Left kidney (tissue), 8 donors: ENCODE measurements at places on chromosomes 12 and 14. TPM values are rescaled to one million over a fixed set of nuclear protein-coding genes. Genes with fewer than 3 reads are reported as not detected.

Gene CTSG
- 0.27 TPM for polyA plus RNA-seq

GRCh38 chr12:77388445-77389265 is 323.3 kb upstream of the E2F7 start:
- no peak for DNase-seq

DNA sequence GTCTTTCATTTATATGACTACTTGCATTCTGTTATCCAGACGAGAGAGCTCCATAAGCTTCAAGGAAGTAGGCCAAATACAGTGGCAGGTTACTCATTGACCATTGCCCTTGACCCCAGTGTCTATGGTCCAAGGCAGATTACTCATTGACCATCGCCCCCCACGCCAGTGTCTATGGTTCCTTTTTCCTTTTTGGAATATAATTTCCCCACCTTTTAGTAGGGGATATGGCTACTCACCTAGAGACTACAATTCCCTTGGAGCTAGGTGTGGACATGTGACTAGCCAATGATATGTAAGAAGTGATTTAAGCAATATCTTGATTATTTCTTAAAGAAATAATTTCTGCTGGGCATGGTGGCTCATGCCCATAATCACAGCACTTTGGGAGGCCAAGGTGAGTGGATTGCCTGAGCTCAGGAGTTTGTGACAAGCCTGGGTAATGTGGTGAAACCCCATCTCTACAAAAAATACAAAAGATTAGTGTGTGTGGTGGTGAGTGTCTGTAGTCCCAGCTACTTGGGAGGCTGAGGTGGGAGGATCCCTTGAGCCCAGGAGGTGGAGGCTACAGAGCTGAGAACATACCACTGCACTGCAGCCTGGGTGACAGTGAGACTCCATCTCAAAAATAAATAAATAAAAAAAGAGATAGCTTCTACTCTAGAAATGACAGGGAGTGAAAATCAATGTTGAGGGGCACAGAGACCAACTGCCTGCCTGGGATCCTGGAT is 32.6 kb downstream of the SIX4 start:
- DNase-seq = no peak

DNA sequence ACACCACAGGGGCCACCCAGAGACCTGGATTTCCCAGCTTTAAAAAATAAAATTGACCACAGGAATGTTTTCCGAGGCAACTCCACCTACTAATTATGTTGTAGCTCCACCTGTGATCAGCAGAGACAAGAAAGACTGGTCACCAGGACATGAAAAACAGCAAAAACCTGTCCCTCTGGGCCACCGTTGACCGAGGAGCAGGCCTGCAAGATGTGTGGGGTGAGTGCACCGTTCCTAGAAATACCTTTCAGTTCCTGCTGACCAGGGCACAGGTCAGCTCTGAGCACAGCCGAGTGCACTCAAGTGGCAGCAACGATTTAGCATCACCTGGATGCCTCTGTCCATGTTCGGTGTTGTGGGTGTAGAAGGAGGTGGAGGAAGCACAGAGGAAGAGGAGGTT is 16.9 kb downstream of the FZD10 start:
- no peak for DNase-seq

DNA sequence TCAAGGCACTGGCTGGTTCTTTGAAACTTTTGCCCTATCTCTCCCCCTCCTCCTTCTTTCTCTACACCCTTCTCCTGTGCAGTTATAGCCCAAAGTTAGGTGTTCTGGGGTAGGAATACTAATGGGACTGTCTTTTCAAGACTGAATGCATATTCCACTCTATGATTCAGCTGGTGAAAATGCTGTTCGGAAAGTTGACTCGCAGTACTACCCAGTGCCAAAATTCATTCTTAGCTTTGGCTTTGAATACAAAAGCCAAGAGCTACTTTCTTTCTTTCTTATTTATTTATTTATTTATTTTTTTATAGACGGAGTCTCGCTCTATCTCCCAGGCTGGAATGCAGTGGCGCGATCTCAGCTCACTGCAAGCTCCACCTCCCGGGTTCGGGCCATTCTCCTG is 249.2 kb downstream of the ETNK1 start:
- DNase-seq = no peak

GRCh38 chr12:131221061-131221956 is 267.6 kb downstream of the ADGRD1 start:
- DNase-seq = no peak

Gene FGF23
- polyA plus RNA-seq = 0.05 TPM

- no peak for DNase-seq
These were observed 16.9 kb downstream of the OR6S1 start for GRCh38 chr14:20624495-20625070.

GRCh38 chr12:57234233-57234570 is 4.7 kb downstream of the SHMT2 start:
- DNase-seq = no peak

Gene KRT3
- polyA plus RNA-seq = not detected
